ENCODE measurements at places on chromosomes 16 and 17. TPM values are rescaled to one million over a fixed set of nuclear protein-coding genes. Genes with fewer than 3 reads are reported as not detected.
A peak's percentile ranks its signal among the peaks of the same experiment; 100 is the strongest.

Gene LRRC37B
- total RNA-seq = 3.8 TPM

GRCh38 chr17:50511058-50511457 is 2.8 kb downstream of the MYCBPAP start:
- H3K4me1 ChIP-seq = peaks cover 12% of the 10 kb centered on the region
- DNase-seq = no peak
- no peak overlapping the region for H3K27ac ChIP-seq
- no peaks in the 10 kb centered on the region for H3K36me3 ChIP-seq
- H3K4me3 ChIP-seq = no peak overlapping the region

Gene KRTAP4-8
- not detected for total RNA-seq

Gene MYO1C
- 192 TPM for total RNA-seq

- peak overlapping the region; percentile 52 for H3K27ac ChIP-seq
- H3K36me3 ChIP-seq = no peaks in the 10 kb centered on the region
- no peaks in the 10 kb centered on the region for H3K27me3 ChIP-seq
These were observed 93.9 kb downstream of the SEC14L1 start for GRCh38 chr17:77234695-77235094.

DNA sequence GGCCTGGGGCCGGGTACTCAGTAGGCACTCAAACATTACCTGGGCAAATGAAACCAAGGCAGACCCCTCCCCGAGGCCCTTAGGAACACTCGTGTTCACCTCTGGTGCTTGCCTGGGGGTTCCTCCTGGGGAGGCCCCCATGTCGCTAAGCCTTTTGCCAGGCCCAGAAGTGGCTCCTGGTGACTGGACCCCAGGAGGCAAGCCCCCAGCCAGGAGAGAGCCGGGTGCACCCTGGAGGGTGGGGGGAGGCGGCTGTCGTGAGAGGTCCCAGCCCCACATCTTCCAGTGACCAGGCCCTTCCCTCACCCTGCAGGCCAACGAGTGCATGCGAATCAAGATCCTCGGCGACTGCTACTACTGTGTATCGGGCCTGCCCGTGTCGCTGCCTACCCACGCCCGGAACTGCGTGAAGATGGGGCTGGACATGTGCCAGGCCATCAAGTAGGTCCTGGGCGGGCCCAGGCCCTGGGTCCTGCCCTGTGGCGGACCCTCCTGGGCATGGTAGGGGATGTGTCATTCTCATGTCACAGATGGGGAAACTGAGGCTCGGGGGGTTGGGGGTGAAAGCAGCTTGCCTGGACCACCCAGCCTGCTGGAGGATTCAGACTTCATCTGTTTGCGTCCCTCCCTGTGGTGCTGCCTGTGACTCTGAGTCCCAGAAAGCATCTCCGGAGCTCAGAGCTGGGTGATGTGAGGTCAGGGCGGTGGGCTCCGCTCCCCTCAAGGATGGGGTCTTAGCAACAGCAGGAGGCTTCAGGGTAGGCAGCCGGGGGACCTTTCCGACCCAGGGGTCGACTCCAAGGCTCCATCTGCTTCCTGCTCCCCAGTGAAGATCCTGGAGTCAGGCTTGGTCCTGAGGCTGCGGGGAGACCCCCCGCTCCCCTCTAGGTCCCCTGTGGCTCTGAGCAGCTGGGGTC is 32.5 kb downstream of the ADCY7 start:
- no peaks in the 10 kb centered on the region for H3K36me3 ChIP-seq
- no peak overlapping the region for H3K4me3 ChIP-seq
- peak; percentile 6 for DNase-seq
- H3K4me1 ChIP-seq = no peaks in the 10 kb centered on the region
- no peak overlapping the region for H3K27ac ChIP-seq
- no peaks in the 10 kb centered on the region for H3K27me3 ChIP-seq

Gene WSCD1
- total RNA-seq = 6.9 TPM

GRCh38 chr16:88810912-88811768 is 588 bp downstream of the APRT start:
- no peaks in the 10 kb centered on the region for H3K27me3 ChIP-seq

GRCh38 chr17:82400830-82401229 is 17.3 kb upstream of the HEXD start:
- H3K36me3 ChIP-seq = no peaks in the 10 kb centered on the region
- H3K27ac ChIP-seq = no peak overlapping the region
- no peaks in the 10 kb centered on the region for H3K4me1 ChIP-seq

Measured in heart right ventricle (tissue), 16 donors.